ENCODE measurements at places on chromosomes 16 and 17.

DNA sequence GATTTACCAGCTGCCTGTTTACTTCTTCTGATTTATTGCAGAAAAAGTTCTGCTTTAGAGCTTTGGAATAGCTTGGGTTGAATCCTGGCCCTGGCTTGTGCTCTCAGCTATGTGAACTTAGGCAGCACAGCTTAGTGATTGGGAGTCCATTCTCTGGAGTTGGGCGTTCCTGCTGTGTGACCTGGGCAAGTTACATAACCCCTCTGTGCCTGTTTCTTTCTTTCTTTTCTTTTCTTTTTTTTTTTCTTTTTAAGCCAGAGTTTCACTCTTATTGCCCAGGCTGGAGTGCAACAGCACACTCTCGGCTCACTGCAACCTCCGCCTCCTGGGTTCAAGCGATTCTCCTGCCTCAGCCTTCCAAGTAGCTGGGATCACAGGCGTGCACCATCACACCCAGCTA lies 51.5 kb upstream of the AQP8 start:
- DNase-seq, result no peak

DNA sequence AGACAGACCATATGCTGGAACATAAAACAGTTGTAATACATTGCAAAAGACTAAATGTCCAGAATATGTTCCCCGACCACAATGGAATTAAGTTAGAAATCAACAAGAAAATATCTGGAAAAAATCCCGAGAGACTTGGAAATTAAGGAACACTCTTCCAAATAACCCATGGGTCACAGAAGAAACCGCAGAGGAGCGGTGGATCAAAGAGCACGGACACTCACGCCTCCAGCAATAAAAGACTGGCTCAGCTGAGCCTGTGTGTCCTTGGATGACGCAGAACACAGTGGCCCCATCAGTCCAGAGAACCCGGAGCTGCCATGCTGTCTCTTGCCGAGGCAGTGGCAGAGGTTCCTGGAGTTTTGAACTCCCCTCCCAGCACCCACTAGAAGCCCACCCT lies 30.9 kb upstream of the FOXF1 start:
- no peak for DNase-seq

GRCh38 chr17:57562184-57562698 lies 182.9 kb downstream of the CCDC182 start:
- no peak for DNase-seq

DNA sequence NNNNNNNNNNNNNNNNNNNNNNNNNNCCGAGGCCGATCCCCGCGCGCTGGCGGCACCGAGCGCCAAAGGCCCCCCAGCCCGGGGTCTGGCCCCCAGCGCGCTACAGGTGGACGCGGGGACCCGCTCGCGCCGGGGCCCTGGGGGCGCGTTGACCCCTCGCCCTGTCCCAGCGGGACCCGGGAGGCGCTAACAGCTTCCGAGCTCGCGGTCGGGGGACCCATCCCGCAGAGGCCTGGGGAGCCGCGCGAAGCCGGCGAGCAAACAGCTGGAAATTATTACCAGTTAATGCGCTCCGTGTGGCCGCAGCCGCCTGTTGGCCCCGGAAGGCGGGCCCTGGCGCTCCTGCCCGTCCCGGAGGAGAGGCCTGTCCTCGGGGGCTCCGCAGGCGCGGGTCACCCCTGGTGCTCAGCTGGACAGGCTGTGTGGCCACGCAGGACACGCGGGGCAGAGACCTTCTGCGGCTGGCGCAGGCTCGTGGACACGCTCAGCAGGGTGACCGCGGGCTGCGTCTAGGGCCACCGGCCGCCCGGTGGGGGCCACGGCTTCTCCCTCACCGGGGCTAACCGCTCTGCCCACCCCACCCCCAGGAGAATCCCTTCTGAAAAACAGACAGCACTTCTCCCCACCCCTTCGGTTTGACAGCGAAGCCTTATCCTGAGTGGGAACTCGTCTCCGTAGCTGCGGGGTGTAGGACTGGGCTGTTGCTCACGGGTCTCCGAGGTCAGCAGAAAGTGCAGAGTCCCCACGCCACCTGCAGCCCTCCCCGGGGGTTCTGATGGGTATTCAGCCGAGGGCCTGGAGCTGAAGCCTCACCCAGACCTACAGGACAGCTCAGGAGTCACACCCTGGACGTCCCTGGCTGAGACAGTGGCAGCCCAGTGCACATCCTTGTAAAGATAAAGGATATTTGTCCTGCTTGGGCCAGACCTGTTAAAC lies 138.7 kb upstream of the RPH3AL start:
- DNase-seq, result no peak

DNA sequence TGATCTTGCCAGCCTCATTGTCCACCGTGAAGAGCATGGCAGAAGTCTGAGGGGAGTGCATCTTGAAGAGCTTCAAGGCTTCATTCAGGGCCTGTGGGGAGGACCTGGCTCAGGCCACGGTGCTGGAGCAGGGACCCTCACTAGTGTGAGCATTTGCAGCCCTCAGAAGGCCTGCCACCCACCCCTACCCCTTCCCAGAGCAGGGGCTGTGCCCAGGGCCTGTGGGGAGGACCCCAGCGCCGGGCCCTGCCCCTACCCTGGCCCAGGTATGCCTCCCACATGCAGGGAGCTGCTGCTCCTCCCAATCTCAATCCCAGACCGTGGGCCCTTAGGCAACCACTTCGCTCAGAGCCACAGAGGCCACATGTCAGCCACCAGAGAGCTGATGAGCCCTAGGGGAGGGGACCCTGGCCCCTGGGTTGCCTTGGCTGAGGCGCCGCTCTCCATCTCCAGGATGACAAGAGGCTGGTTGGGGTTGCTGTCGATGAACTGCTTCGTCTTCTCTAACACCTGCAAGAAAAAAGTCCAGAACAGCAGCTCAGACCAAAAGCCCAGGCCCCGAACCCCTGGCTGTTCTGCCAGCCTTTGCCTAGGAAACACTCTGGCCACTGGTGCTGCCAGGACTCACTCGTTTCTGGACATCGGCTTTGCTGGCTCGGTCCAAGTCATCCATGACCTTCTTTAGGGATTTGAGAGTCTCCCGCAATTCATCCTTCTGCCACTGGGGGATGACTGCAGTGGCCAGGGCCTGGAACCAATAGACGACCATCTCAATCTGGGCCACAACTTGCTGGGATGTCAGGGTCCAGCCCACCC lies 1.8 kb upstream of the EXOSC6 start:
- DNase-seq, result peak; percentile 53

- DNase-seq, result peak; percentile 70
These were observed 1.3 kb upstream of the SENP3 start for GRCh38 chr17:7560172-7561027.

DNA sequence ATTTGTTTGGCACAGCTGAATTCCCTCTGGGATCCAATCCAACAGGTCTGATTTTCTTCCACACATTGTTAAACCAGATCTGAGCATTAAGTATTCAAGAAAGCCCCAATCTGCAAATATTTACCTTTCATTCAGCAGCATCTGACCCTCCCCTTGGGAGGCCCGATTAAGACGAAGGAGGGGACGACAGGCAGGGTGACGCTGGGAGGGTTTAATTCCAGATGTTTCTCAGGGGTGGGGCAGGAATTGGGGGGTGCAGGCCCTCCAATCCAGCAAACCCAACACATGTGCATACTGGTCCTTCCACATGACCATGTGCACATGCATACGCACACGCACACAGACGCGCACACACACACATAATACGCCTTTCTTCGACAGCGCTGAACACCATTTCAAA lies 240.5 kb downstream of the GSG1L start:
- DNase-seq, result no peak

DNA sequence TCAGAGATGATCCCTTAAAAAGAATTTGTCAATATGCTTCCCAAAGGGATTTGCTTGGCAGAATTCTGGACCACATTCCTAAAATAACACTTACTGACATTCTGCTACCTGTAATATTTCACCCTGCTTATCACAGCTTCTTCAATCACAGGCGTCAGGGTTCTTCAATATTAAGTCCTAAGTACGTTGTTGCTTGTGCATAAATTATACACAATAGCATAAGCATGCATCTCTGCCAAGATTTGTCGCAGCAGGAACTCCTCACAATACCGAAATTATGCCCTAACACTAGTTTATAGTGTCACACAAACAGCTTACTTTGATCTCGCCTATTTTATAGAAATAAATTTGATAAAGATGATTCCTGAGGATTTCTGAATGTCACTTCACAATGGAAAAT lies 48.9 kb downstream of the UBE2G1 start:
- no peak for DNase-seq

DNA sequence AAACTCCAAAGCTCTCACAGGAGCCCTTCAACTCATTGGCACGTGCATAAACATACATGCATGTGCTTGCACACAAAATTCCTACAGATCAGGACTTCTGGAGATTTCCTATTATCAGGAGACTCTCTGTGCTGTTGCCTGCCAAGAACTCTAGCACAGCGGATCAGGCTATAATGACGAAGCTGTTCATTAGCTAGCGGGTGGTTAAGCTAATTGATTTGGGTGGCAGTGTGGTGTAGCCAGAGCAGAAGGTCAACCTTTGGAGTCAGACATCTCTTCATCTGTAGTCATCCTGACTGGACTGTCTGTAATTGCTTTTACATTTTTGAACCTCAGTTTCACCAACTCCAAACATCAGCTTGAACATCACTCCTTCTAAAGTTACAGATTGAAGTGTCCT lies 69.0 kb downstream of the KIF2B start:
- DNase-seq, result no peak
